ENCODE measurements at places on chromosomes 1 and 21.
A peak's percentile ranks its signal among the peaks of the same experiment; 100 is the strongest.

GRCh38 chr1:34275150-34275549, 98.4 kb downstream of the C1orf94 start:
- DNase-seq, result no peak

DNA sequence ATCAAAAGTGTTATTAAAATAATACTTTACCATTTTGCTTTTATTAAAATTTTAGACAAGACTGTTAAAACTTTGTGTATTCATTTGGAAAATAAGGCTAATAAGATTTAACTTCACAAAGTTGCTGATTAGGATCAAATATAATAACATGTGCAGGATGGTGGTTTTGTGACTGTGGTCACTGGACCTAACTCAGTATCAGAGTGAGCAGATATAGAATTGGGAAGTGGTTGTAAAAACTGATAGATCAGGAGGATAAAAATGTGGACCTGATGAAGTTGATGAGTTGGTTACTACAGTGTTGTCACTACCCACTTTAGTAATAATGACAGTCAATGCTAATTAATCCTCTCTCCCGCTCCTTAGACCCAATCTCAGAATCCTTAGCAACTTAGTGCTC, 186.4 kb downstream of the AKT3 start:
- no peak for DNase-seq

- no peak for DNase-seq
Observed at GRCh38 chr21:14241297-14241696, 25.3 kb downstream of the RBM11 start.

GRCh38 chr1:31959521-31960340, 21.6 kb upstream of the PTP4A2 start:
- no peak for DNase-seq

DNA sequence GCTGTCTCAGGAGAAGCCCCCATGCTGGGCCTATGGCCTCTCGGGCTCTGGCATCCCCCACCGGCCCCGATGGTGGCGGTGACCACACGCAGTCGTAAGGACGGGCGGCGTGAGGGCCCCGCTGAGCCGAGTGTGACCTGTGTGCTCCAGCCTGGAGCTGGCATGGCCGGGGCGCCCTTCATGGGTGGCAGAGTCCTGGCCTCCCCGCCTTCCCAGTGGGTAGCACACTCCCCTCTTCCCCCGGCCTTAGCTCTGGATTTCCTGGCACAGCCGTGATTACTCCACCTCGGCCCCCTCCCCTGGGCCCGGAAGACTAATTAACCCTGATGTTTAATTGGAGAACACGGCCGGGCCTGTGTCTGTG, 44.6 kb downstream of the SLX9 start:
- DNase-seq, result no peak

DNA sequence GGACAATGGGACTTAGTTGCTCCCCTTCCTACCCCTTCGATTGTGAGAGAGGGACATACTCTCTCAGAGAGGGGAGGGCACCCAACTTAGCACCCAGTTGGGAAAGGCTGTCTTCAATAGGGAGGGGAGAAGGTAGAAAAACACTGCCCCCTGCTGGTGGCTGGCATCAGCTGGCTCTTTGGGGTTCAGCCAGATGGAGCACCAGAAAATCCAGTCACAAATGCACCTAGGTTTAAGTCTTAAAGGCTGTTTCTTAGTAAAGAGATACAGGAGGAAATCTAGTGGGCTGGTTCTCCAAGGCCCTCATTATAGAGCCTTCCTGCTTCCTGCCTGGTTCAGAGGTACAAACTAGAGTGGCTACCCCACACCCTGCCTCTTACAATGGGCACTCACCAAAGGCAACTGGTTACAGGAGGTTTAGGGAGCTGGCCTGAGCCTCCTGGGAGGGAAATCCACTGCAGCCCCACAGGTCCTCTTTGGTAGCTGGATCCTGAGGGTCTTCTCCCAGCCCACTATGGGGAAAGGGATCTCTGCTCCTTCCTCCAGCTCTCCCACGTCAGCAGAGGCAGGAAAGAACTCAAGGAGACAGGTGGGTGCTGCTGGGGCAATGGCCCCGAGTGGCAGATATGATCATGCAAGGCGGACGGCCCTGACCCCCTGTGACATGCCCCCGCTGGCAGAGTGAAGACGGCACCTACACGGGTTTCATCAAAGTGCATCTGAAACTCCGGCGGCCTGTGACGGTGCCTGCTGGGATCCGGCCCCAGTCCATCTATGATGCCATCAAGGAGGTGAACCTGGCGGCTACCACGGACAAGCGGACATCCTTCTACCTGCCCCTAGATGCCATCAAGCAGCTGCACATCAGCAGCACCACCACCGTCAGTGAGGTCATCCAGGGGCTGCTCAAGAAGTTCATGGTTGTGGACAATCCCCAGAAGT, 28.3 kb downstream of the EIF2D start:
- DNase-seq, result peak; percentile 83

- no peak for DNase-seq
Observed at GRCh38 chr1:91872559-91873081, 13.3 kb downstream of the TGFBR3 start.

DNA sequence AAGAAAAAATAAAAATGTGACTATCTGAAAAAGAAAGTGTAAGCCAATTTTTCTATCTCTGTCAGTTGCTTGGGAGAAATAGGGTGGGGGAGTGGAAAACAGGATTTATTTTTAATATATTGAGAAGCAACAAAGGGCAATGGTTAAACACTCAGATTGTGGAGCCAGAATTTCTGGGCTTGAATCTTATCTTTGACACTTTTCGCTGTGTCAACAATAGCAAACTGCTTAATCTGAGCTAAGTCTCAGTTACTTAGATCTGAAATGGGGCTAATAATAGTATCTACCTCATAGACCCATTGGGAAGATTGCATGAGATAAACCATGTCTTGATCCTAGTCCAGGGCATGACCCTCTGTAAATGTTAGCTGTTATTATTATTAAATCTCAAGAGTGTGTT, 468.1 kb downstream of the ADGRL2 start:
- no peak for DNase-seq

Data from NCI-H1092 treated with DMSO at 0.1 percent for 48 hours (cell line).